ENCODE measurements at places on chromosomes 5 and 9. TPM values are rescaled to one million over a fixed set of nuclear protein-coding genes. Genes with fewer than 3 reads are reported as not detected.
A peak's percentile ranks its signal among the peaks of the same experiment; 100 is the strongest.

Gene ZFR
- total RNA-seq = 52.1 TPM

Gene C9orf152
- total RNA-seq = not detected

Gene CDKN2A
- total RNA-seq = 0.89 TPM

Gene GLT6D1
- not detected for total RNA-seq

Gene DMGDH
- total RNA-seq = 1.1 TPM

Gene TMEFF1
- 0.27 TPM for total RNA-seq

Gene SLC36A3
- total RNA-seq = not detected

Gene WDR5
- 39.4 TPM for total RNA-seq

Gene GFI1B
- not detected for total RNA-seq

Gene PKN3
- total RNA-seq = 7.3 TPM

Gene CER1
- total RNA-seq = not detected

- peaks cover 42% of the 10 kb centered on the region for H3K4me1 ChIP-seq
- DNase-seq = no peak
- H3K27me3 ChIP-seq = no peaks in the 10 kb centered on the region
- no peak overlapping the region for H3K27ac ChIP-seq
- peaks cover 3% of the 10 kb centered on the region for H3K36me3 ChIP-seq
Measured at GRCh38 chr9:77975036-77975435, 56.6 kb downstream of the GNAQ start.

DNA sequence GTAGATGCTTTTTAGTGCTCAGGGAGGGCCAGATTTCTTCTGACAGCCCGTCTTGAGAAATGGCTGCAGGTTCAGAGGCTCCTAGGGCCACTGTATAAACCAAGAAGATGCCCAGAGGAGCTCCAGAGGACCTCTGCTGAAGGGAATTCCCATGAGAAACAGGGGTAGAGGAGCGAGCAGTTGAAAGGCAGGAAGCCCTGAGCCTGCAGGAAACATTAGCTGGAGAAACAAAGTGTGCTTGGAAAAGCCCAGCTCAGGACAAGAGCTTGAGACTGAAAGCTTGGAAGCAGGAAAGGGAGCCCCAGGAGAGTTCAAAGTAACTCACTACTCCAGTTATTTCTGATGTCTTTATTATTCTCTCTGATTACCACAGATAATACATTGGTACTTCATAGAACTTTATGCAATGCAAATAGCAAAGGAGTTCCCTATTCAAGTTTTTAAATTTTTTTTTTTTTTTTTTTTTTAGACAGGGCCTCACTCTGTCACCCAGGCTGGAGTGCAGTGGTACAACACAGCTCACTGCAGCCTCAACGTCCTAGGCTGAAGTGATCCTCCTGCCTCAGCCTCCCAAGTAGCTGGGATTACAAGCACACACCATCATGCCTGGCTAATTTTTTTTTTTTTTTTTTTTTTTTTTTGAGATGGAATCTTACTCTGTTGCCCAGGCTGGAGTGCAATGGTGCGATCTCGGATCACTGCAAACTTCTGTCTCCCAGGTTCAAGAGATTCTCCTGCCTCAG lies 16.5 kb downstream of the HBEGF start:
- peaks cover 13% of the 10 kb centered on the region for H3K36me3 ChIP-seq
- peaks cover 1% of the 10 kb centered on the region for H3K4me1 ChIP-seq
- no peaks in the 10 kb centered on the region for H3K27me3 ChIP-seq
- no peak overlapping the region for H3K27ac ChIP-seq

DNA sequence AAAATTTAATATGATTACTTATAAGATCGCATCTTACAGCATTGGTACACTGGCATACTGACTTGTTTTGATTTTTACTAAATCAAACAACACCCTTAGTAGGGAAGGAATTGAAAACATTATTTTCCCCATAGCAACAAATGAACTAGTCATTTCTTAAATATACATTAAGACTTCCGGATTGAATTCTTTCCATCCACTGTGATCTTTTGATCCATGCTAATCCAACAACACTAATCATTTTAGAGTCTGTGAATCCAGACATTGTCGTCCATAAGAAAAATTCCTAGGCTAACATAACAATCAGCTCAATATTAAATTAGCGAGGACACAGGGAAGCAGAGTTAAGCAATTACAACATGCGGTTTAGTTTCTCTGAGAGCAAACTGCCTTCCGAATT lies 21.6 kb upstream of the ERAP1 start:
- H3K4me3 ChIP-seq = no peak overlapping the region
- H3K27me3 ChIP-seq = no peaks in the 10 kb centered on the region
- H3K4me1 ChIP-seq = no peaks in the 10 kb centered on the region
- H3K27ac ChIP-seq = no peak overlapping the region
- no peak for DNase-seq

DNA sequence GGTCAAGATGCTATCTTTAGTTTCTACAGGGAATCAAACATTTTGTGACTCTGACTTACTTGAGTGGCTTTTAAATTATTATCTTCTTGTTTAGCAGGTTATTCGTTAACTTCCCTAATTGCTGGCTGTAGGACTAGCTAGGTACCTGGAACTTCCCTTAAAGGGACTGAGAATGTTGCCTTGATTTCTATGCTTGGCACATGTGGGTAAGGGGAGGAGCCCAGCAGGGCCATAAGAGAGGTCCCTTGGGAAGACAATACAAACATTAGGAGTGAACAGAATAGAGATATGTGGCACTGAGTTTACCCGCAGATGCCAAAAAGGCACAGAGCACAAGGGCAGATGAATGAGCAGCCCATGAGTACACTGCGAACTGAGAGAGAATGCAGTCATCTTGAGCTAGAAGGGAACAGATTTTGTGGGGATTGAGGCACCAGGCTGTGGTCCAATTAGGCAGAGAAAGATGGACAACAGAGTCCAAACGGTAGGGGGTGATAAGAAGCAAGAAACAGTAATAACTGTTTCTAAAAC lies 9.8 kb downstream of the CKMT2 start:
- H3K27me3 ChIP-seq = no peaks in the 10 kb centered on the region
- H3K36me3 ChIP-seq = no peaks in the 10 kb centered on the region
- H3K4me3 ChIP-seq = no peak overlapping the region
- no peak for DNase-seq
- H3K4me1 ChIP-seq = no peaks in the 10 kb centered on the region

GRCh38 chr9:35906923-35907699 lies 1.1 kb downstream of the HRCT1 start:
- no peak for DNase-seq
- peaks cover 62% of the 10 kb centered on the region for H3K4me1 ChIP-seq
- H3K36me3 ChIP-seq = no peaks in the 10 kb centered on the region
- H3K4me3 ChIP-seq = no peak overlapping the region
- no peaks in the 10 kb centered on the region for H3K27me3 ChIP-seq

GRCh38 chr5:37833990-37834389 lies 5.9 kb downstream of the GDNF start:
- no peaks in the 10 kb centered on the region for H3K36me3 ChIP-seq
- peaks cover 69% of the 10 kb centered on the region for H3K27me3 ChIP-seq
- peaks cover 28% of the 10 kb centered on the region for H3K4me1 ChIP-seq
- H3K4me3 ChIP-seq = no peak overlapping the region
- DNase-seq = no peak

GRCh38 chr9:93577078-93577974 lies 942 bp downstream of the PHF2 start:
- peak overlapping the region; percentile 78 for H3K4me3 ChIP-seq
- no peaks in the 10 kb centered on the region for H3K27me3 ChIP-seq
- peak; percentile 23 for DNase-seq
- H3K27ac ChIP-seq = peak overlapping the region; percentile 81

DNA sequence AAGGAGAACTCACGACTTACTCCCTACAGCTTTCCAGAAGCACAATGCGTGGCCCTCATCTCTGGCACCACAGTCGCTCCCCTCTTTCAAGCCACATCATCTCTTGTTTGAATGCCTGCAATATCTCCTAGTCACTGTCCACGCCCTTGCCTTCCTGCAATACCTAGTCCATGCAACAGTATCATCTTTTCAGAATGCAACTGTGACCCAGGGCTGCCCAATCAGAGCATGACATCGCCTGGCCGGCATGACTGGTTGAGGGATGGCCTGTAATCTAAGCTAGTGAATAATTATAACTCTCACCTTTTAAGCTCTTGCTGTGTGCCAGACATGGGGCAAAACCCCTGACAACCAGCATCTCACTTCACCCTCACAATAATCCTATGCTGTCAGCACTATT lies 52.5 kb upstream of the CPEB4 start:
- no peaks in the 10 kb centered on the region for H3K4me1 ChIP-seq
- H3K4me3 ChIP-seq = no peak overlapping the region
- H3K27me3 ChIP-seq = no peaks in the 10 kb centered on the region
- no peak overlapping the region for H3K27ac ChIP-seq
- DNase-seq = no peak

DNA sequence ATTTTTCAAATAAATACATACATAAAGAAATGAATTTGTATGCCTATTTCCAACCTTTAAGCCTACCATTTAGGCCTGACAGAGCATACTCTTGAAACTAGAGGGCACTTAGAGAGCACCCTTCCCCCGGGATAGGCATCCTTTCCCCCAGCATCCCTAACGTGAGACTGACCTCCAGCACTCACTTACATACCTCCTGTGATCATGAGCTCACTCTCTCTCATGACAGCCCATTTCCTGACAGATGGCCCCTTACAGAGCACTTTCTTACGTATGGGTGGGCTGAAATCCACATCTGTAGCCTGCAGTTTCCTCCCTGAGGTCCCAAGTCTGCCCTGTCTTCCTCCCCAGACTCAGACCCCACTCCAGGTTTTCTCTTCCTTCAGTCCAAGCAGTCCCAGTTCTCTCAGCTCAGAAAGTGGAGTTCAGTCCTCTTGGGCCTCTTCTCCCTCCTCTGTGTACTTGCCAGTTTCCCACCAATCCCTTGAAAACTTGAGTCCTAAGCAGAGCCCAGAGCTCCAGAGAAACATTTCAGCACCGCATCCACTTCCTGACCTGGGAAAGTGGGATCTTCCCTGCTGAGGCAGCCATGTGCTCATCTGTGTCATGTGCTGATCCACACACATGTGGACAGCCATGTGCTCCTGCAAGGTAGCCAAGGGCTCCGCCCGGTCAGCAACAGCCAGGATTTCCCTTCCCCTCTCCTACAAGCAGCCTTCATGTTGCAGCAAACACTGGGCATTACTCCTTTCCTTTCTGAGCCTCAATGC lies 2.2 kb upstream of the CDX1 start:
- H3K4me3 ChIP-seq = no peak overlapping the region
- peaks cover 2% of the 10 kb centered on the region for H3K4me1 ChIP-seq
- no peak overlapping the region for H3K27ac ChIP-seq
- no peak for DNase-seq

- H3K4me3 ChIP-seq = no peak overlapping the region
- no peaks in the 10 kb centered on the region for H3K4me1 ChIP-seq
Measured at GRCh38 chr9:121852651-121853616, 201.5 kb downstream of the DAB2IP start.

- H3K4me1 ChIP-seq = no peaks in the 10 kb centered on the region
- no peak overlapping the region for H3K4me3 ChIP-seq
- H3K36me3 ChIP-seq = peaks cover 11% of the 10 kb centered on the region
- no peak overlapping the region for H3K27ac ChIP-seq
Measured at GRCh38 chr9:137478962-137479861, 20.1 kb upstream of the NSMF start.

GRCh38 chr5:81789033-81789432 lies 38.1 kb upstream of the SSBP2 start:
- H3K27me3 ChIP-seq = no peaks in the 10 kb centered on the region
- H3K4me1 ChIP-seq = peaks cover 10% of the 10 kb centered on the region
- no peaks in the 10 kb centered on the region for H3K36me3 ChIP-seq
- no peak overlapping the region for H3K4me3 ChIP-seq

DNA sequence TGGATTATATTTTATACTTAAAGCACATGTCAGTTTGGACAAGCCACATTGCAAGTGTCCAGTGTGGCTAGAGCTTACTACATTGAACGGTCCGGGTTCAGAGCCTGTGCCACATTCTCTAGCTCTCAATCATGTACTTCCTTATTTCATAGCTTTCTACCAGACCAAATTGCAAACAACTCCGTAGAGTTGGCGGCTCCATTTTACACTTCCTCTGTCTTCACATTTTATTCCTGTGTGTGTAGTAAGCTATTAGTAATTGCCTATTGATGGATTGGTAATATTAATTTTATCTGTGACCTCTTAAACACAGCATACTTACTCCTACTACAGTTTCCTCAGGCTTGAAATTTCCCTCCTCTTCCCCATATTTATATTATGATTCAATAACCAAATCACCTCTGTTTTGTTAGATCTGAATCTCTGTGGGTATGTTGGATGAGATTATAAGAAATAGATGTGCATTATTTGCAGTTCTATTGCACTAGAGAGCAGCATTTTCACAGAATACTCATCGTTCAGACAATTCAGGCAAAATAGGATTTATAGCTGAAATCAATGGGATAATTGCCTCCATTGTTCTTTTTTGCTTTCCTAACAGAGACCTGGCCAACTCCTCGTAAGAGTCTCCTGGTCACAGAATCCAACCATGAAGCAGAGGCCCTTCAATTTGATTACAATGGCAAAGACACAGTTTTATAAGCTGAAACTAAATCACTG lies 29.0 kb upstream of the C9orf72 start:
- DNase-seq = no peak
- H3K4me1 ChIP-seq = no peaks in the 10 kb centered on the region
- H3K27me3 ChIP-seq = peaks cover 2% of the 10 kb centered on the region
- no peaks in the 10 kb centered on the region for H3K36me3 ChIP-seq
- no peak overlapping the region for H3K27ac ChIP-seq
- no peak overlapping the region for H3K4me3 ChIP-seq

DNA sequence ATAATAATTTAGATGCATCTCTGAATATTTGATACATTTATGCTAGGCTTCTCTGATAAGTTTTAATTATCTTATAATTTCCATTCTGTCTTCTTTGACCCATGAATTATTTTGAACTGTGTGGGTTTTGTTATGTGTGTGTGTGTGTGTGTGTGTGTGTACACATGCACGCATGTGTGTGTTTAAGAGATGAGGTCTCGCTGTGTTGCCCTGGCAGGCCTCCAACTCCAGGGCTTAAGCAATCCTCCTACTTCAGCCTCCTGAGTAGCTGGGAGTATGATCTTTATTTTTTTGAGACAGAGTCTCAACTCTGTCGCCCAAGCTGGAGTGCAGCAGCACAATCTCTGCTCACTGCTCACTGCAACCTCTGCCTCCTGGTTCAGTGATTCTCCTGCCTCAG lies 75.4 kb downstream of the NDUFAF2 start:
- H3K4me3 ChIP-seq = no peak overlapping the region
- H3K27me3 ChIP-seq = no peaks in the 10 kb centered on the region
- H3K36me3 ChIP-seq = peaks cover 4% of the 10 kb centered on the region

- H3K4me3 ChIP-seq = no peak overlapping the region
- H3K27me3 ChIP-seq = peaks cover 1% of the 10 kb centered on the region
- H3K27ac ChIP-seq = no peak overlapping the region
- DNase-seq = no peak
- no peaks in the 10 kb centered on the region for H3K4me1 ChIP-seq
Measured at GRCh38 chr5:130135506-130135905, 231.2 kb downstream of the CHSY3 start.

- no peak overlapping the region for H3K4me3 ChIP-seq
- H3K27ac ChIP-seq = no peak overlapping the region
- DNase-seq = no peak
- no peaks in the 10 kb centered on the region for H3K4me1 ChIP-seq
Measured at GRCh38 chr5:76225336-76225735, 142.2 kb downstream of the SV2C start.

GRCh38 chr9:137049544-137050449 lies 3.8 kb upstream of the NPDC1 start:
- peak; percentile 77 for DNase-seq
- no peaks in the 10 kb centered on the region for H3K36me3 ChIP-seq
- no peak overlapping the region for H3K4me3 ChIP-seq
- peaks cover 39% of the 10 kb centered on the region for H3K27me3 ChIP-seq
- H3K4me1 ChIP-seq = peaks cover 12% of the 10 kb centered on the region
